ENCODE measurements at places on chromosomes 11 and 22. TPM values are rescaled to one million over a fixed set of nuclear protein-coding genes. Genes with fewer than 3 reads are reported as not detected.

- DNase-seq = no peak
Observed at GRCh38 chr11:128961645-128962044, 19.0 kb upstream of the TP53AIP1 start.

Gene FUT4
- 6.1 TPM for total RNA-seq

GRCh38 chr22:37223965-37224551 is 11.8 kb upstream of the SSTR3 start:
- DNase-seq = no peak

DNA sequence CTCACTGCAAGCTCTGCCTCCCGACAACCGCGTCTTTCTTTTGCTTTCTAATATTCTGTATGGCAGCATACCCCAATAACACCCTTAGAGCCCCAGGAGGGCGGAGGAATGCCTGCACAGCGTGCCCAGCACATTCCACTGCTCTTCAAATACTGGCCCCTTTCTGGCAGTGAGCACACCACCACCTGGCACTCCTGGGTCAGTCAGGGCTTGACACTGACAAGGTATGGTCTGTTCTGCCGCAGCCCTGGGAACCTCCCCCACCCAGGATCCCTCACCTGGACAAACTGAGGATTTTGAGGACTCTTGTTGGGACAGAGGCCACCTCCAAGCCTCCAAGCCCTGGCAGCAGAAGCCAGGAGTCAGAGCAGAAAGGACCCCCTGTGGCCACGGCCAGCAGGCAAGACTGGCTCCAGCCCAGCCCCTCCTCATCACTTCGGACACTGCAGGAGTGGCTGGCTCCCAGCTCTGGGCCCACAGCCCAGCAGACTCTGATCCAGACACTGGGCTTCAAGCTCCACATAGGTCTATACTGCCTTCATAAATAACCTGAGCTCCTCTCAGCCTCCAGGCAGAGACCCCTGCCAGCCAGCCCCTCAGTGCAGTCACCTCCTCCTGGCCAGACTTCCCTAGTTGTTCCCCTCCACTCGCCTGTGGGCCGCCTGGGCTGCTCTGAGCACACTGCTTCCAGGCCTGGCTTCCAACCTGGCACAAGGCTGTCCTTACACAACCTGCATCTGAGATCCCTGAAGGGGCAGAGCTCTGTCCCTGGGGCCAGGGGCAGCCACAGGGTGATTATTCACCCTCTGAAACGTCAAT is 14.5 kb downstream of the CARS1 start:
- DNase-seq = no peak

DNA sequence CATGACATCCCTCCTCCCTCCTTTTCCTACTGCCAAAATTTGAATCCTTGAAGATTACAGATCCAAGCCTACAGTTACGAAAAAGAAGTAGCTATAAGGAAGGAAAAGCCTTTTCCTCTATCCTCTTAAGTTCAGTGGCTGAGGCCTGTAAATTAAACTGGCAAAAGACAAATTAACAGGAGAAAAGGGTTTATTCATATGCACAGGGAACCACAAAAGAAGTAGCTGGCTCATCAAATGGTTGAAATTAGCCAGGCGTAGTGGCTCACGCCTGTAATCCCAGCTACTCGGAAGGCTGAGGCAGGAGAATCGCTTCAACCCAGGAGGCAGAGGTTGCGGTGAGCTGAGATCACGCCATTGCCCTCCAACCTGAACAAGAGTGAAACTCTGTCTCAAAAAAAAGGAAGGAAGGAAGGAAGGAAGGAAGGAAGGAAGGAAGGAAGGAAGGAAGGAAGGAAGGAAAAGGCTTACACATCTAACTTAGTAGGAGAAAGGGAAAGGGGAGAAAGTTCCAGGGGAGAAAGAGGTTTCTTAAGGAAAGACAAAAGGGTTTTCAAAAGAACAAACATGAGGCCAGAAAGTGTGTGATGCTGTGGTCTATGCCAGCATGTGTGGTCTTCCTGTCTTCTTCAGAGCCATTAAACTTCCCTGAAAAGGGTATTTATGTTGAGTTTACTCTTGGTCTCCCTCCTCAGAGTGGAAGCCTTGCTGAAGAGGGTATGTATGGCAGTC is 5.1 kb upstream of the SMPD1 start:
- no peak for DNase-seq

- no peak for DNase-seq
Observed at GRCh38 chr11:36000616-36001190, 56.8 kb downstream of the LDLRAD3 start.

Measured in activated CD4-positive, alpha-beta memory T cell treated with anti-CD3 and anti-CD28 coated beads, Interleukin-2, amount 10 ng/mL, durations not matched to agents 7 days and 5 days (primary cell).